SJCRH30 (cell line): ENCODE measurements at places on chromosomes 16 and 17.

DNA sequence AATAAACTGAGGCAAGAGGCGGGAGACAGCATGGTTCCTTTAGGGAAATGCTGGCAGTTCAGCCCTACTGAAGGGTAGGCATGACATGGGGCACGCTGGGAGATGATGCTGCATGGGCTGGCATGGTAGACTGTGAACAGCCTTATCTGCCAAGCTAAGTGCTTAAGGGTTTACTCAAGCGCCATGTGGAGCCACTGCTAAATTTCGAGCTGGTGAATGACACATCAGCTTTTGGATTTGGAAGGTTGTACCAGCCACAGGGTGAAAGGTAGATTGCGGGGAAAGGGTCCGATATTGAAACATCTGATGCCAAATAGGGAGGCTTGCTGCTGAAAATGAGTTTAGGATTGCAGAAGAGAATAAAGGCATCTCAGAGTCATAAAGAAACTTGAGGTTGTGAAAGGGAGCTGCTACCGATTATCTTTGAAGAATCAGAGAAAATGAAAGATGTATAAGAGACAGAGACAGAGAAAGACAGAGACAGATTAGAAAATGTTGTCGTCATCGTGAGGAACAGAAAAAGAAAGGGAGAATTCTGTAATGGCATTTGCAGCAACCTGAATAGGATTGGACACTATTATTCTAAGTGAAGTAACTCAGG is 16.3 kb downstream of the PIK3R5 start:
- no peak for DNase-seq

DNA sequence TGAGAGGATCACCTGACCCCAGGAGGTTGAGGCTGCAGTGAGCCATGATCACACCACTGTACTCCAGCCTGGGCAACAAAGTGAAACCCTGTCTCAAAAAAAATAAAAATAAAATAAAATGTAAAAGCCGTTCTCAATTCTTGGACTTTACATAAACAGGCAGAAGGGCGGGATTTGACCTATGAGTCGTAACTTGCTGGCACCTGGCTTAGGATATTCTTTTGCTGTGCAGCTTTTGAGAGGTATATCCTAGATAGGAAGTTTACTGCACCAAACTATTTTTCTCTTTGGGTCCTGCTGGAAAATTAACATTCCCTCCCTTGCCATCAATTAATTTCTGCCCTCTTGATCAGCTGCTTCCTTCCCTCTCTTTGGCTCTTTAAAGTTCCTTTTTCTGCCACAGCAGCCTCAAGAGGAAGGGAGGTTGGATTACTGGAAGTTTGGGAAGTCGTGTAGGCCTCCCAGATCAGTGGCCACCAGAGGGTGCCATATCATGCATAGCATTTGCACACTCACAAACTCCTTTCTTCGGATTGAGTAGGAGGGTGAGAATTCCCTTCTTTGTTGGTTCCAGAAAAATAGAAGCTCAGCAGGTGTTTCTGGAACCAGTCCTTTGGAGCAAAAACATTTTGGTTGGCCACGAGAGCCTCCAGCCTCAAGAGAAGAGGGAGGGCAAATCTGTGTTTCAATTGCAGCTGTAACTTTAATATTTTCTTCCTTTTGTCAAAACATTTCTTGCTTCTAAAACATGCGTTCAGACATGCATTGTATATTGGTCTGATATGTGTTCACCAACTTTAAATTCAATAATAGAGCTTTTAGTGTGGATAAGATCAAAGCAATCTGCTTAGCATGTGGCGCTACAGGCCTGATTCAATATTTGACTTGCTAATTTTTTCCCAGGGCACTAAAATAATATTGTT is 147.3 kb downstream of the CCDC182 start:
- peak; percentile 65 for DNase-seq

- DNase-seq, result no peak
These were observed 428.0 kb downstream of the CA10 start for GRCh38 chr17:51730303-51731050.

DNA sequence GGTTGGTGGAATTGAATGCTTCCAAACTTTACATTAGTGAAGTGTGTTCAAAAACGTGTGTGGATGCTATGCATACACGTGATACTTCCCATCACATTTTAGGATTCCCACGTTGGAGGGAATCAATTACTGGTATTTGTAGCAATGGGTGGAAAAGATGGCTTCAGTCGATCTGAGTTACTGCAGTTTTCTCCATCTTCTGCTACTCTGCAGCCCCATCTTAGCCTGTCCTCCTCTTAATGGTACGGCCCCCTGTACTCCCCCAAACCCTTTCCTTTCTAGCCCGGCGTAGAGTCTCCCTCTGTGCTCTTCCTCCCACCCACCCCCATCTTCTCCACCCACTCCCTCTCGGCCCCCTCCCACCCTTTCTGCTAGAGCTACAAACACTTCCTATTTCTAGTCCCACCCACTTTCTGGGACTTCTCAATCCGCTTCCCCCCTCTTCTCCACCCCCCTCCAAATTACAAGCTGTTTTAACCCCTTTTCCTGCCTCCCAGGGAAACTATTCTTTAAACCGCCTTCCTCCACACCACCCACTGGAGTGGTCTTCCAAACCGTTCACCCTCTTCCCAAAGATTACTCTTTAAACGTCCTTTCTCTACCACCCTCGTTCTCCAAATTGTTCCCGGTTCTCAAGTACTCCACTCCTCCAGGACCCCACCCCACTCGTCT is 1.1 kb downstream of the CHTF8 start:
- DNase-seq, result peak; percentile 14

DNA sequence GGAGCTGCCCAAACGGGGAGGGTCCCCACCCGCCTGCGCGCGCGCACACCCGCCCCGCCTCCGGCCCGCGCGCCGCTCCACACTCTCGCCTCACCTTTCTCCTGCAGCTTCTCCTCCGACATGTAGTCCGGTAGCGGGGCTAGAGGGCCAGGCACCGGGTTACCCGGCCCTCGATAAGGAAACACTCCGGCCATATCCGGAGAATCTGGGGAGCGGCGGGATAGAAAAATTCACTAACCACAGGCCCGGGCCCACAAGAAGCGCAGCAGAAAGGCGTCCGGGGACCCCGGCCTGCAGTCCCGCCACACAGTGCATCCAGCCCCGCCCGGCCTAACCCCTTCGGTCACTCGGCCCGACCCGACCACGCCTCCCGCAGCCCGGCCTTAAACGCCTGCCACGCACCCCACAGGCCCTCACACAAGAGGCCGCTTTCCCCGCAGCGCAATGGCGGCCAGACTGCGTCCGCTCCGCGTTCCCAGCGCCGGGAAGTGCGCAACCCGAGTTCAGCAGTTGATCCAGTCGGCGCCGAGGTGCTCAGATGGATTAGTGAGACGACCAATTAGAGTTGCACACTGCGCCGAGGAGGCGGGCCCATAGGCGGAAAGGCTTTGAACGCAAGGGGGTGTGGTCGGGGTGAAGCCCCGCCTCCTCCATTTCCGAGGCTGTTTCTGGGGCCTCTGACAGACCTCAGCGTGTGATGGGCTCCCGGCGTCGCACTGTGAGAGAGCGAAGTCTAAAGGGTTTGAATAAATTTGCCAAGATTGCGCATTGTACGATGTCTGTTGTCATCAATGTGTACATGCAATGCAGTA is at the start of gene PRPF8:
Gene PRPF8 (minus strand): TSS at position 490 of the 812 bp plus-strand sequence. CDS start 296 bp downstream, at position 194.
- DNase-seq, result peak; percentile 95

GRCh38 chr16:19210280-19210924 is 42.4 kb downstream of the SYT17 start:
- DNase-seq, result no peak

GRCh38 chr16:57866529-57866918 is 64.2 kb upstream of the KIFC3 start:
- DNase-seq, result no peak

GRCh38 chr16:88393034-88393433 is 10.3 kb downstream of the ZNF469 start:
- DNase-seq, result no peak

GRCh38 chr16:30658731-30659506 is 688 bp downstream of the FBRS start:
- peak; percentile 84 for DNase-seq

GRCh38 chr16:595942-596735 is 6.3 kb downstream of the RAB40C start:
- no peak for DNase-seq

- peak; percentile 1 for DNase-seq
These were observed 180.0 kb upstream of the CACNG3 start for GRCh38 chr16:24075931-24076716.

DNA sequence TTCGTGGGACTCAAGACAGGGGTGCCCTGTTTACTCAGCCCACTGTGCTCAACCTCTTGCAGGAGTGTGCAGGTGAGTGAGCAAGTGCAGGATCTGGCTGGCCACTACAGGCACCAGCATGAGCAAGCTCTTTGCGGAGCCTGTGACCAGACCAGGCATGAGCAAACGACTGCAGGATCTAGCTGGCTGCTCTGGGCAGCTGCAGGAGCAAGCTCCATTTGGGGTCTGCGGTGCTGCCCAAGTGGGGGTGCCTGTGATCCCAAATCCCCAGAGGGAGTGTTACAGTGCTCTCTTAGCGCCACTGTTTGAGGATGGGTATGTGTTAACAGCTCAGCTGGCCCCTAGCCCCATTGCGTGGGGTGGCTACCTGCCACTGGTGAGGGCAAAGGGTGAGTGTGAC is 2.4 kb downstream of the USP6 start:
- DNase-seq, result no peak

DNA sequence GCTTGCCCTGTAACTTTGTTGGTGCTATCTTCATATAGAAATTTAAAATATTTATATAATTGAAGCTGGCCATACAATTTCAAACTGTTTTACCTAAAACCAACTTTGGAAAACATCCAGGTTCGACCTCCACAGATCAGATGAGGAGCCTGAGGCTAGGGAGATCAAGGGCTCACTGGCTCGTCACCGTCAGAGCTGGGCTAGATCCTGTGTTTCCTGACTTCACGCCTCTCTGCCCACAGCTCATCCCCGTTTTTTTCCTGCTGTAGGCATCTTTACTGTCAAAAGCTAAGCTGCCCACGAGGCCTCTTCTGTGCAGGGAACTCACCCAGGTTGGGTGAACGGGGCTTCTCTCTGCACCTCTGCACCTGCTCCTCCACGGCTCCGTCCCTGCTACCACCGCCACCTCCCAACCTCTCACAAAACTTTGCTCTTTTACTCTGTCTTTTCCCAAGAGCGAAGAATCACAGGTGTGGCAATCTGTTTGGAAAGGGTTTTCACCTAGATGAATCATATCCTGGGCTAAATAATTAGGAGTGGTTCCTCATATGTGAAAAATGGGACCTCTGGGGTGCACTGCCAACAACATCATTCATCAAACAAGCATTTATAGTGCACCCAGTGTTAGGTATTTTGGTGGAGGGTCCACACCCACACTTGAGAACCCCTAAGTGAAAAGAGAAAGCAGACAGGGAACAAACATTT is 24.8 kb upstream of the KDM6B start:
- no peak for DNase-seq

DNA sequence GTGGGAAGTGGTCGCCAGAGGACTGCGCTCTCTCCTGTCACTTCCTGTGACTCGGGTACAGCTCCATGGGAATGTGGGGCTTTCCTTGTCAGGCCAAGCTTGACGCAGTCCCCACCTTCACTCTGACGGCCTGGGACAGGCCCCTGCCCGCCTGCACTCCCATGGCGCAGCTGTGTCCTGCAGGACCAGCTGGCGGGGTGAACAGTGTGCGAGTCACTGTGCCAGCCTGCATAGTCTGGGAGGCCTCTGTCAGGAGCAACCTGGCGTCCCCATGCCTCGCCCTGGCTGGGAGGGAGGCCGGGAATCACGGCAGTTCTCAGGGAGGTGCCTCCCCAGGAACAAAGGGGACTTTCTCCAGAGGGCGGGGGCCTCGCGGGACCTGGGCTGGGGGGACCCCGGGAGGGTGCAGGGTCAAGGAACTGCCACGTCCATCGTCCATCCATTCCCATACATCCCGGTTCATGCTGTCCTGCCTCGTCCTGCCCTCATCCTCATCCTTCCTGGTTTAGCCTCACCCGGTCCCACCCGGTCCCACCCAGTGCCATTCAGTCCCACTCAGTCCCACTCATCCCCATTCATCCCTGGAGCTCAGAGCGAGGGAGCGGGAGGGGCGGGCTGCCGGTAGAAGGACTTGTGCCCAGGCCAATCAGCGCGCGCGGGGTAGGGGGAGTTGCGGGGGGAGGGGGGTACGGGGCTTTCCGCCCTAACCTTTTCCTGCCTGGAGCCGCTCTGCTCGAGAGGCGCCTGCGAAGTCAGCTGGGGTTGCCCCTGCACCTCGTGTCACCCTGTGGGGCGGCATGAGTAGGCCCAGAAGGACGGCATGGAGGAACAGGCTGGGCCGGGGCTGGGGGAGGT is 13.4 kb downstream of the FLYWCH1 start:
- DNase-seq, result no peak

DNA sequence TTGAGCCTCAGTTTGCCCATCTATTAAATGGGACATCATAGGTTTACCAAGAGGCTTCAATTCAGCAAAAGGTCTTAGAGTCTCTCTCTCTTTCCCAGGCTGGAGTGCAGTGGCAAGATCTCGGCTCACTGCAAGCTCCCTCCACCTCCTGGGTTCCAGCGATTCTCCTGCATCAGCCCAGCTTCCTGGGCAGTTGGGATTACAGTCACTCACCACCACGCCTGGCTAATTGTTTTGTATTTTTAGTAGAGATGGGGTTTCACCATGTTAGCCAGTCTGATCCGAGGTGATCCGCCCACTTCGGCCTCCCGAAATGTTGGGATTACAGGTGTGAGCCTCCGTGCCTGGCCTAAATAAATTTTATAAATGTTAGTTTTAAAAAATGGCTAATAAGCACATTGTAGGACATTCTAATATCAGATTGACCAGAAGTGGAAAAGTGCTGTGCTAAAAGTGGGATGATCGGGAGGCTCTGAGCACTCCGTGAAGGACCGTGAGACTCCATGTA is 1.0 kb upstream of the NLRP1 start:
- no peak for DNase-seq

GRCh38 chr17:6696906-6697305 is 16.3 kb downstream of the SLC13A5 start:
- no peak for DNase-seq

- DNase-seq, result peak; percentile 29
These were observed 82.2 kb downstream of the CMC2 start for GRCh38 chr16:80924372-80924978.

GRCh38 chr16:55494994-55495421 is 13.9 kb upstream of the LPCAT2 start:
- peak; percentile 78 for DNase-seq

GRCh38 chr17:1123921-1124715 is 55.7 kb downstream of the ABR start:
- DNase-seq, result no peak

- no peak for DNase-seq
These were observed 280.9 kb downstream of the UTP18 start for GRCh38 chr17:51541215-51541614.
